ENCODE measurements at places on chromosomes 2 and 18.

DNA sequence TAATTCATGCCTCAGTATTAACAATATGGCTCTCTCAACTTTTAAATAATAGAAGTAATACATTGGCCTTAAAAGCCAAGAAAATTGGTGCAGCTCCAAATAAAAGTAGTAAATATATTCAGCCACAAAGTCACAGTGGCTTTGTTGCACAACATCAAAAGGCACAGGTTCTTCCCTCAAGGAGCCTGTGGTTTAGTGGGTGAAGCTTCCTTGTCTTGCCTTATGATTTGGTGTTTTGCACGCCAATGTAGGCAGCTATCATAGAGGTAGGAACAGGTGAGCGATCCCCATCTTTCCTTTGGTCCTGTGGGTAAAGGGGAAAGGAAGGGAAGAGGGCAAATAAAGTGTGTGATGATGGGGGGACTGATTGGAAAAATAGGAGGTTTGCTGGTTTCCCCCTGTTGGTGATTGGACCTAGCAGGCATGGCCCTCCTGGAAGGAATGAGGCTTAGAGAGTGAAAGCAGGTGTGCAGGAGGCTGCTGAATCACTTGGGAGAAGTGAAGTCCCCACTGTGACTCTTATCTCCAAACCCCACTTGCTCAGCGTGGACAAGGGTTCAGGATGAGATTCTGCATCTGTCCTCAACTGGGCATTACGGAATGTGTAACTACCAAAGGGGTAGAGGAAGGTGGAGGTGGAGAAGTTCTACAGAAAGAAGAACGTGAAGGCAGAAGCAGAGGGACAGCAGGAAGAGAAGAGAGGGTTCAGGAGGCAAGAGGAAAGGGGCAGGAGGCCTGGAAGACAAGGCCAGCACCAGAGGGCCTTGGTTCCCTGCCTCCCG, 20.1 kb upstream of the TNP1 start:
- no peak for DNase-seq

DNA sequence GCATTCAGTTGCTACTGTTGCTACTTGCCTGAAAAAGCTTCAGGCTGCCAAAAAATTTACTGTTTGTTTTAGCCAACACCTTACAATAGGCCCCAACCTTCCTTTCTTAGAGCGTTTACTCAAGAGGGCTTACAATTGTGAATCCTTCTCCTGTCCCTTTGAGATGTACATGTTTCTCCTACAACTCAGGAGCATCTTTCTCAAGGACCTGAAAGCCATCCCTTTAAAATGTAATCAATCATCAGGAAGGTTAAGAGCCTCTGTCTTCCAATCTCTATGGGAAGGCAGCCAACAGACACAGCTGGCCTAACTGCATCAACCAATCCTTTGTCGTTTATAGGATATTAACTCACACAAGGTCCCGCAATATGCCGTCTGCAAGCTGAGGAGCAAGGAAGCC, 3.4 kb upstream of the IER3IP1 start:
- DNase-seq, result no peak

GRCh38 chr2:197941715-197942114, 137.3 kb downstream of the PLCL1 start:
- DNase-seq, result no peak

GRCh38 chr2:172812158-172812744, 76.6 kb downstream of the RAPGEF4 start:
- DNase-seq, result no peak

- DNase-seq, result no peak
These were observed 138.3 kb upstream of the TTC39C start for GRCh38 chr18:23875966-23876895.

GRCh38 chr2:204277226-204277625, 268.0 kb upstream of the PARD3B start:
- no peak for DNase-seq

GRCh38 chr18:39571511-39571910, 2005.9 kb upstream of the CELF4 start:
- no peak for DNase-seq
